ENCODE measurements at places on chromosomes 12 and 14. TPM values are rescaled to one million over a fixed set of nuclear protein-coding genes. Genes with fewer than 3 reads are reported as not detected.

Gene GTF2H3
- total RNA-seq: 49.6 TPM

Gene ANKRD33
- not detected for total RNA-seq

- no peak for DNase-seq
Observed at GRCh38 chr12:41188841-41189394, 798 bp downstream of the PDZRN4 start.

DNA sequence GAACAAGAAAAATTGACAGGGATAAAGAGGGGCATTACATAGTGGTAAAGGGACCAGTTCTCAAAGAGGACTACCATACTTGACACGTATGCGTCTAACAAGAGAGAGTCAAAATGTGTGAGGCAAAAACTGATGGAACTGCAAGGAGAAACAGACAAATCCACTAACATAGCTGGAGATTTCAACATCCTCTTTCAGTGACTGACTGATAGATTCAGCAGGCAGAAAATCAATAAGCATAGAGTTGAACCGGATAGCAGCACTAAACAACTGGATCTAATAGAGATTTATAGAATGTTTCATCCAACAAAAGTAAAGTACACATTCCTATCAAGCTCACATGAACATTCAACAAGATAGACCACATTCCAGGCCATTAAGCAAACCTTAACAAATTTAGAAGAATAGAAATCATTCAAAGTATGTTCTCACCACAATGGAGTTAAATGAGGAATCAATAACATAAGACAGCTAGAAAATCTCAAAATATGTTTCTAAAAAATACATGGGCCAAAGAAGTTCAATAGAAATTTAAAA lies 16.1 kb upstream of the CRACR2A start:
- DNase-seq: no peak

DNA sequence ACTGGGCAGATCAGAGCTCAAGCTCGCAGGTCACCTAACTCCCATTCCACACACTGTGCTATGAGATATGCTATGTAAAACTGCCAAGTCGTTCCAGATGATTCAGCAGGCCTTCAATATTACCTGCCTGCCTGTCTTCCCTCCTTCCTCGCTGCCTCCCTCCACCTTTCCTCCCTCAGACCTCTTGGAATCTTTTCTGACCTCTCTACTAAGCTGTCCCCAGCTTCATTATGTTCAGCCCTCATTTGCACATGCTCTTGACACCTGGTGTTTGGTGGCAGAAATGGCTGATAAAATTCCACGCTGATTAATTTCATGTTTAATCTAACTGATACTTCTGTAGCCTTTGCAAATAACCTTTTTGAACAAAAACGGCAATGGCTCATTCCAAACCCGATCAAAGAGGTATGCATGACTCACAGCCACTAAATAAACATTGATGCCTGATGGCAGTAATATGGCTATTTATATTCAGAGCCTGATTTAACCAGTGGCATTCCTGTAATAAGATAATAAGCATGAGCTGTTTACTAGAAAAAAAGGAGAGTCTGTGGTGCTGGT lies 130.8 kb upstream of the EGLN3 start:
- no peak for DNase-seq

- no peak for DNase-seq
Observed at GRCh38 chr14:96002498-96002884, 36.7 kb upstream of the C14orf132 start.

DNA sequence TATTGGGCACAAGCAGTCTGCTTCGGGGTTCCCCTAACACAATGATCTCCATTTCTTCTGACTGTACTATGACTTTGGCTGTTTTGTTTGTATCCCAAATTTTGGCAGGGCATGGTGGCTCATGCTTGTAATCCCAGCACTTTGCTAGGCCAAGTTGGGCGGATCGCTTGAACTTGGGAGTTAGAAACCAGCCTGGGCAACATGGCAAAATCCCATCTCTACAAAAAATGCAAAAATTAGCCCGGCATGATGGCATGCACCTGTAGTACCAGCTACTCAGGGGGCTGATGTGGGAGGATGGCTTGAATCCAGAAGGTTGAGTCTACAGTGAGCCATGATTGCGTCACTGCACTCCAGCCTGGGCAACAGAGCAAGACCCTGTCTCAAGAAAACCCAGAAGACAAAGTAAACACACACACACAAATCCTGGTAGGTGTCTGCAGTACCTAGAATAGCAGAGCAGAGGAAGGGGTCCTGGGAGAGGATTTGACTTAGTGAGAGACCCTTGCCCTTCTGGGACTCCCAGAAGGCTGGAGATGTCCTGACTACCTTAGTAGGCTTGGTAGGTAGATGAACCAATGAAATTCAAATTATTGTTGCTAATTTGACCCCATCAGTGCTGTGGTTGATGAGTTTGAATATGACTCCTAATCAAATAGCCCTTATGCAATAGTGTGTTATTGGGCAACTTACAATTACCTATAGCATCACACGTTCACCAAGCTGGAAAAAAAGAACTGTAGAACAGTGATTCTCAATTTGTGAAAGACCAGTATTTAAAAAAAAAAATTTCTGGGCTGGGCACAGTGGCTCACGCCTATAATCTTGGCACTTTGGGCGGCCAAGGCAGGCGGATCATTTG lies 6.8 kb upstream of the AEBP2 start:
- no peak for DNase-seq

DNA sequence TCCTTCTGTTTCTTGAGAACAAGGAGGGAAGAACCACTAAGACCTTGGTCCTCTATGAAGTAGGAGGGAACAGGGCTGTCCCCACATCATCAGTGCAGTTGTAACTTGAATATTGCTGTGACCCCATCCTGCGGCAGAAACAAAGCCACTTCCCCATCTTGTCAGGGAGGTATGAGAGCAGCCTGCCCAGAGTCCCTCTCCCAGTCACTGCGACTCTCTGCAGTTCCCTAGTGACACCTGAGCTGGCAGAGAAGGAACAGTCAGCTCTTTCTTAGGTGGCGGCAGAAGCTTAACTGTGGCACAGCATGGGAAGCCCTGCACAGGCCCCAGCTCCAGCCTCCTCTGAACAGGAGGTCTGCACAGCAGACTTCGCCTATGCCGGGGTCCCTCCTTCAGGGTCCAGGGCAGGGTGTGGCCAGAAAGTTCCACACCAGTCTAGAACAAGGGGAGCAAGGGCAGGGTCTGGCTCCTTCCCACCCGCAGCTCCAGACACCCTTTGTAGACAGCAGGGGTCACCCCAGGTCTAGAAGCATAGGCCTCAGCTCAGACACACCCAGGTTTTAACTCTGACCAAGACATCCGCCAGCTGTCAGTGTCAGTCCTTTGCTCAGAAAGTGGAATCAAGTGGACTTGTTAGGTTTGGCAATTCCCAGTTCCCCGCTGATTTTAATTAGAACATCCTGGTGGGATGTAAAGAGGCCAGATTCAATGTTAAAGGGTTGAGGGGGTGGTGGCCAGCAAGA lies 36.8 kb downstream of the DEGS2 start:
- no peak for DNase-seq

- no peak for DNase-seq
Observed at GRCh38 chr12:4449851-4450221, 4.2 kb upstream of the FGF6 start.

DNA sequence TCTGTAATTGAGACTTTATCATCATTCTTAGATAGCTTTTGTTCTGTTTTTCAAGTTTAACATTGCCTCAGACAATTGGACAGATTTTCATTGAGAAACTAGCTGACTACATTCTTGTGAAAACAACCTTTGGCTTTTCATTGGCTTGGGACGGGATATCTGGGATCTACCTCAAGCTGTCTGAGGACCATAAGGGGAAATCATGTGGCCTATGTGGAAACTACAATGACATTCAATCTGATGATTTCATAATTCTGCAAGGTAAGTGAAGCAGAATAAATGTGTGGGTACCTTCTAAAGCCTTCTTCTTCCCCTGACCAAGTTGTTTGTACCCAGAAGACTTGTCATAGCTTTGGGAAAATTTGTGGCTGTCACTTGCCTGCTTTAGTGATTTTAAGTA lies 133.5 kb downstream of the OTOGL start:
- DNase-seq: no peak

DNA sequence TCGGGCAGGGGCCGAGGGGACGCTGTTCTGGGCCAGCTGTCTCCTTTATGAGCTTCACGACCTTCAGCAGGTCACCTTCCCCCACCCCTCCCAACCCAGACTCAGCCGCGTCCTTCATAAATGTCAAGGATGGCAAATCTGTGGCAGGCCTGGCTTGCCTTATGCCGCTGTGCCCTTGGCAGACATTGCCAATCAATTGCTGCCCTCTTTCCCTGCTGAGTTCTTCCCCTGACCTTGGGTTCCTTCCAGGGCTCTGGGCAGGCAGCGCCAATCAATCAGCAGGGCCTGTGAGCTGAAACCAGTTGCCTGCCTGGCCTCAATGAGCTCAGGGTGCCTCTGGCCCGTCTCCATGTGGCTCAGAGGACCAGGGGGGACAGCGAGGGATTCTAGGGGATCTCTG lies 7.7 kb downstream of the FAM222A start:
- DNase-seq: no peak

GRCh38 chr12:122042910-122043309 lies 21.2 kb downstream of the BCL7A start:
- no peak for DNase-seq

- DNase-seq: no peak
Observed at GRCh38 chr12:116320791-116321217, 43.3 kb upstream of the MED13L start.
